Left cardiac atrium (tissue), 4 donors: ENCODE measurements at places on chromosomes 6 and 20.
A peak's percentile ranks its signal among the peaks of the same experiment; 100 is the strongest.

DNA sequence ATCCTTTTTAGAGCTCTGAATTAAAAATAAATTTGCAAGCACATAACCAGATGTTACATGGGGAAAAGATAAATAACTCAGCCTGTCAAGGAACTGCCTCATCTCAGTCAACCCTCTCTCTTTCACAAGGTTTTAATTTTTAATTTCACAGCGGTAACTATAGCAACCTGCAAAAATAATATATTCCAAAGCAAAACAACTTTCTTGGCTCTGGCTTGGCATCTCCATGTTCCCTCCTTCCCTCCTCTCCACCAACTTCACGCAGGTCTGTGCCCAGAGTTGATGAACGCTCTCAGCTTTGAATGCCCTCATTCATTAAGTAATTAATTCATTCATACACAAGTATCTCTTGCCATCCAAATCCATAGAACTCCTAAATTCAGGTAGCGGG is 32.5 kb upstream of the SIRPA start:
- no peak for DNase-seq

GRCh38 chr6:142822383-142822782 is 122.6 kb downstream of the HIVEP2 start:
- no peak for DNase-seq

DNA sequence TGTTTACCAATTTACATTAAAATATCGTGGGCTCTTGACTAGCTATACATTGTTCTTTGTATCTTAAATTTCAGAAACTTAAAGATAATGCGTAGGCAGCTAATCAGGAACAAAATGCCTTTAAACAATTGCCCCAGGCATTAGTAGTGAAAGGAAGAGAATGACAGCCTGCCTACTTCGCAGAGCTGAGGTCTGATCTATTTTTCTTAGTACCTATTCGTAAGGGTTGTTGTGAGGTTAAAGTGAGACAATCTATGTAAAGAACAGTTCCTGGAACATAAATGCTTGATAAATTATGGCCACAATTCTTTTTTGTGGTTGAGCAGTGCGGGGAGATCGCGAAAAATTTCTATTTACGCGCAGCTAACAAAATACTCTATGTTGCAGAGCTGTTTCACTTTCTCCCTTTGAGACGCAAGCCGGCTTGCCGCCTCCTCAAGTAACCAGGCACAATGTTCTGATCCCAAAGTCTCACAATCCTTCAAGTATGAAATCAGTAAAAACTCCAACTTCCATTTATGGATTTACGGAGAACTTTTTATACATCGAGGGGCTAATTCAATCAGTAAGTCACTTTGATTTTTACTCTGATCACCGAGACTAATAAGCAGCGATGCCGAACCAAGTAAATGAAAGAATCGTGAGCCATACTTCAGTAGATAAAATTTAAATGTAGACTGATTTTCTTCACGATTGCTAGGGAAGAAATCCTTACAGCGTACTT is 878 bp upstream of the PNRC1 start:
- DNase-seq = peak; percentile 48

- DNase-seq = no peak
Measured at GRCh38 chr6:136771306-136771705, 21.0 kb downstream of the MAP3K5 start.

DNA sequence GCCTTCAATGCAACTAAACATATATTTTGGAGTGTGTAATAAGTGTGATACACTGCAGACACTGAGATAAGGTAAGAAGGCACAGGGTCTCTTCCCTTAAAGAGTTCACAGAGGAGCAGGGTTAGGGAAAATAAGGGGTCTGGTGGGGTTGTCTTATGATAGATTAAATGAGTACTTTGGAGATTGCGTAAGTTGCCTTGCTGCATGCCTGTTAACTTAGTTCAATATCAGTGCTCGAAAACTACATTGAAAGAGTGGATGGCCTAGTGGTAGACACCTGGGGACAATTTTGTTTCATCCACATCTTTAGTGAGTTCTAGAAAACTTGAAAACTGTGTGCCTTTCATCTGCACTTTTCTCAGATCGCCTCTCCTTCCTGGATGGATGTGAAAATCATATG is 123.2 kb upstream of the BTBD3 start:
- no peak for DNase-seq

GRCh38 chr6:166204852-166205650 is 37.4 kb upstream of the TBXT start:
- DNase-seq = no peak
